ENCODE measurements at places on chromosomes 3 and 15.

DNA sequence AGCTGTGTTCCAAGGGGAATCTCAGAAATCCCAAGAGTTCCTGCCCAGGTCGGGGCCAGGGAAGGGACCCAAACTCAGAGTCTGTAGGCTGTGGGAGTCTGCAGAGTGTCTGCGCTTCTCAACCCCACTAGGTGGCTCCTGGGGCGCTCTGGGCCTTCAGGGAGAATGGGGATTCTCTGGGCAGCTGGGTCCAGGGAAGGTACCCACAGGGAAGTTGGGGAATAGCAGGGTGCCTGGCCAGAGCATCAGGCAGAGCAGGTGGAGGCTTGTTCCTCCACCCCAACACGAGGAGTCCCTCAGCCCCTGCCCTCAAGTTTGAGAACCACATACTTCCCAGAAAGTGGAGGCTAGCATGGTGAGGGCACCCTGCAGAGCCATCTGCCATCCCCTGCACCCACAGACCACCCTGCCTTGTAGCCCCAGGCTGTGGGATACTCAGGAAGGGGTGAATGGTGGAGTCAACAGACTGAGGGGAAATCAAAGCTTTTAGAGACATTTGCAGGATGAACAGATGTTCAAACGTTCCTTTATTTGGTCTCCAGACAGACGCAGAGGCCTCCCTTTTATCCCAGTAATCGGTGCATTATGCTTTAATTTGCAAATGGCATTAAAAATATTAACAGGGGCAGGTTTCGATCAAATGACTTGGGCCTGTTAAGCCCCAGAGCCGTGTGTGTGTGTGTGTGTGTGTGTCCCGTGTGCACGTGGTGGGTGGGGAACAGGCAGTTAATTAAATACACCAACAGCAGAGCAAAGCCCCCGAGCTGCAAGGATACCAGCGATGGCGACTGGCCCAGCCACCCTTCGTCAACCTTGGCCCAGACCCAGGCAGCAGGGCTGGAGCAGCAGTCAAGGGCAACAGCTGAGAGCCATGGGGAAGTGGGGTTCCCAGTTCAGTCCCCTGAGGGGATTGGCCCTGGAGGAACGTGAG, 57.7 kb downstream of the DNAJB8 start:
- DNase-seq, result no peak

- no peak for DNase-seq
These were observed at the start of gene GPR62 for GRCh38 chr3:51955175-51955892. GPR62 (plus strand) TSS chr3:51955381; CDS start chr3:51955653, 272 bp downstream.

DNA sequence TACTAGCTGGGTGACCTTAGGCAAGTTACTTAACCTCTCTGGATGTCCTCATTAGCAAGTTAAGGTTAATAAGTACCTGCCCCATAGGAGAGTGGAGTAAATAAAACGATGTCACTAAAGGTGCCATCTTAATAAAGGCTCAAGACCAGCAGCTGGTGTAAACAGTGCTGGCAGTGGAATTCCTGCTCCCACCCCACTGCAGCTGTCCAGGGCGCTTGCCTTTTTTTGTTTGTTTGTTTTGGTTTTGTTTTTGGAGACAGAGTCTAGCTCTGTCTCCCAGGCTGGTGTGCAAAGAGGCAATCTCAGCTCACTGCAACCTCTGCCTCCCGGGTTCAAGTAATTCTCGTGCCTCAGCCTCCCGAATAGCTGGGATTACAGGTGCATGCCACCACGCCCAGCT, 28.9 kb downstream of the IDH3A start:
- DNase-seq, result no peak

DNA sequence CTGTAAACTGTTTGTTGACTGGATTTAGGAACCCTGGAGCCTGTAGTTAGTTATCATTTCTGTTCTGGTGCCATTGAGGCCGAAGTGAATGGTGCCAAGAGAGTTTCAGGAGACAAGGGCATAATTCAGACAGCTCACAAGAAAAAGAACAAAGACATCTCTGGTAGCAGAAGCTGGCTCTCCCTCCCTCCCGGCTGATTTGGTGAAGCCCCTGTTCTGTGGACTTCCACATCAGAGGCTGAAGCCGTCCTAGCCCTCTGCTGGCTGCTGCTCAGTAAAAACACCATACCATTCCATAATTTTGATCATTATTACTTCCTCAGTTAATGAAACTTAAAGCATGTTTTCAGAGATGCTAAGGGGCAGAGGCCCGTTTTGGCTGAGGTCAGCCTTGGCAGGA, 381.2 kb upstream of the WNT5A start:
- DNase-seq, result no peak

- DNase-seq, result no peak
These were observed 175.0 kb downstream of the CFAP20DC start for GRCh38 chr3:58874795-58875194.

DNA sequence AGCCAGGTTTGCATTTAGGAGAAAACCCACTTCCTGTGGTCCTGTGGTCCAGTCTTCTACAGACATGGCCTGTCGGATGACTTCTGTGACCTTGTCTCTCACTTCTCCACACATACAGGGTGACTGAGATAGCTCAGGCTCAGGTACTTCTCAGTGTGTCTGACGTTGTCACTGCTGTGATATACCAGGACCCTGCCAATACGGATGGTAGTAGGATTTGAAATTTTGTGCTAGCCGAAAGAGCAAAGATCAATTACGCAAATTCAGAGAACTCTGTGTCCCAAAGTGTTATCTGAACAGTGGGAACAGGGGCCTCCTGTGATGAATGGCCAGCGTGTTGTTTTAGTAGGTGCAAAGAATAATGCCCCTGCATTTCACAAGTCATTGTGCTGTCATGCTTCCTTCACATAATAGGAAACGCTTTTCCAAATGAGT, 128.9 kb downstream of the MCTP2 start:
- DNase-seq, result no peak

DNA sequence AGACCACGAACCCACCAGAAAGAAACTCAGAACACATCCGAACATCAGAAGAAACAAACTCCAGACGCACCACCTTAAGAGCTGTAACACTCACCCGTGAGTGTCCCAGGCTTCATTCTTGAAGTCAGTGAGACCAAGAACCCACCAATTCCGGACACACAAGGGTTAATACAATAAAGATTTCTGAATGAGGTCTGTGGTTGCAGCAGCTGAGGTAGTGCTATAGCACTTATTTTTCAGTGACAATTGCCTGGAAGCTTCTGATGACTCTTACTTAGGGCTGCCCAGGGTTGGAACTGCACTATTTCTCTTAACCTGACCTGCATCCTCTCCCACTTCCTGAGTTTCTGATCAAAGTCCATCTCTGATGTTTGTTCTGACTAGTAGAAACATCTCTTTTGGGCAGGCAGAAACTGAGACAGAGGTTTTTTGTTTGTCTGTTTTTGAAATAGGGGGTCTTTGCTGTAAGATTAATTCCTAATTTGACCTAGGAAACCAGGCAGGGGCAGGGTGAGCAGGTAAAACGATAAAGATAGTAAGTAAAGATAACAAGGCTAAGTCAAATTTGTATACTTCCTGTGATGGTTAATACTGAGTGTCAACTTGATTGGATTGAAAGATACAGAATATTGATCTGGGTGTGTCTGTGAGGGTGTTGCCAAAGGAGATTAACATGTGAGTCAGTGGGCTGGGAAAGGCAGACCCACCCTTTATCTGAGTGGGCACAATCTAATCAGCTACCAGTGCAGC, 169.1 kb downstream of the GAP43 start:
- no peak for DNase-seq

DNA sequence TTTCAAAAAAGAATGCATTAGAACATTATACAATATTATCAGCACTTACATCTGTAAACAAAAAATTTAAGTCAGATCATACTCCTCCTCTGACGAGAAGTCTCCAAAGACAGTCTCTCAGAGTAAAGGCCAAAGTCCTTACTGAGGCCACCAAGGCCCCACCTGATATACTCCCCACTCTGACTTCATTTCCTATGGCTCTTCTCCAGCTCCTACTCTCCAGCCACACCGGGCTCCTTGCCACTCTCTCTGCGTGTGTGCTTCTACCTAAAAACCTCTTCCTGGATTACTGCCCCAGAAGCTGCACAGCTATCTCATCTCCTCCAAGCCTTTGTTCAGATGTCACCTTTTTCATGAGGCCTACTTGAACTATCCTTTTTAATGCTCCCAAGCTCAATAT, 5.0 kb downstream of the DCP1A start:
- DNase-seq, result no peak

DNA sequence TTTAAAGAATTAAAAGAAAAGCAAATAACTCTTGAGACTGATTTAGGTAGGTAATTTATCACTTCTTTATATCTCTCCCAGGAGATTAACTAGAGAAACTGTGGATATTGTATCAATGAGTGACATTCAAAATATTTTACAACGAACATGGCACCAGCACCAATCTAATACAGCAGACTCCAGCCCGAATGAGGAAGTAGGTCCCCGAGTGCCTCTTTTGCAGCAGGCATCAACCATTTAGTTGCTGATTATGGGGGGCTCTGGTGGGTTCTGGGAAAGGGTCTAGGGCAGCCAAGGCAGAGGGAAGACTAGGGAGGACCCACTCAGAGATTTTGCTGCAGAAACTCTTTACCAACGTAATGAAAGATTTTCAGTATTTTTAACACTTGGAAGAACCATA, 31.7 kb upstream of the TTC14 start:
- no peak for DNase-seq

DNA sequence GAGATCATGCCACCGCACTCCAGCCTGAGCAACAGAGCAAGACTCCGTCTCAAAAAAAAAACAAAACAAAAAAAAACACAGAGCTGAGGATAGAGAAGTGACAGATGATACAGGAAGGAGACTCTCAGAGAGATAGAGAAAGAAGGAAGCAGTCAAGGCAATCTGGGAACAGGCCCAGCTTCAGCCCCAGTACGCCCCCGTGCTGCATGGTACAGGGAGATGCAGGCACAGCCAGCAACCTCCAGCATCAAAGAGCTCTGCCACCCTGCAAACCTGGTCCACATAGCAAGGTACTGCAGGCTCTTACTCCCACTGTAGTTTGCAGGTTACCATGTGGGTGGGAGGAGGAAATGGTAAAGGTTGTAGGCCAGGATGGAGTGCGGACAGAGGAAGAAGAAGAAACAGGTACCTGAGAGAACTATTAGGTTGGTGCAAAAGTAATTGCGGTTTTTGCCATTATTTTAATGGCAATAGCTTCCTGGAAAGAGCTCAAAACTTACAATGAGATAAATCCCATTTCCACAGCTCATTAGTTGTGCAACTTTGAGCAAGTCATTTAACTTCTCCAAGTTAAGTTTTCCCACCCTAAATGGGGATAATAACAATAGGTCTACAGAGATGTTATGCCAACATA, 253.0 kb downstream of the ARRDC4 start:
- DNase-seq, result no peak

- no peak for DNase-seq
These were observed 687.0 kb upstream of the NECTIN3 start for GRCh38 chr3:110384601-110385000.

GRCh38 chr3:124634210-124635168, 95.8 kb upstream of the UMPS start:
- DNase-seq, result no peak

DNA sequence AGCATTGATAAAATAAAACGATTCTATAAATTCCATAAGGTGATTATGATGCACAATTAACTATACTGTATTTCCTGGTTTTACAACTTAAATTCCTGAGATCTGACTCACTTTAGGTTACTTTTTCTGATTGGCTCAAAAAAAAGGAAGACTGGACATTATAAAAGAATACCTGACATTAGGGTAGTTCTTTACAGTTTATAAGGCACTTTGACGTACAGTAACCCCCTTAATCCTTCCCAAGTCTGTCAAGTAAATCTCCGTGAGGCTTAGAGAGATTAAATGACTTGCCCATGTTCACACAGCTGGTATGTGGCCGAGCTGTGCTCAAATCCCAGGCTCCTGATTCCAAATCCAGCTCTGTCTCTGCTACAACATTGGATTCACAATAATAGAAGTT, 1.0 kb upstream of the SLTM start:
- no peak for DNase-seq

GRCh38 chr3:132660052-132660810, at the start of gene UBA5:
UBA5 (plus strand) TSS chr3:132660329; CDS start chr3:132660538, 209 bp downstream.
- DNase-seq, result peak; percentile 52
